Ovary (tissue), 10 donors: ENCODE measurements at places on chromosomes 11 and 22. TPM values are rescaled to one million over a fixed set of nuclear protein-coding genes. Genes with fewer than 3 reads are reported as not detected.

DNA sequence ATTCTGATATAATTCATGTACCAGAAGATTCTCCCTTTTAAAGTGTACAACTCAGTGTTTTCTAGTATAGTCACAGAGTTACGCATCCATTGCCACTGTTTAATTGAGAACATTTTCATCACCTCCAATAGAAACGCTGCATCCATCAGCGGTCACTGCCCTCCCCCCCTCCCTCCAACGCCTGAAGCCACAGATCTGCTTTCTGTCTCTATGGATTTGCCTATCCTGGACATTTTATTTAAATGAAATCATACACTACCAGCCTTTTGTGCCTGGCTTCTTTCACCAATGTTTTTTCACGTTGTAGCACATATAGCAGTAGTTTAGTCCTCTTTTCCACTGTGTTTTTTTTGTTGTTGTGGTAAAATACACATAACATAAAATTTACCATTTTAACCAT lies 22.8 kb downstream of the TCP11L1 start:
- no peak overlapping the region for H3K27ac ChIP-seq
- H3K4me3 ChIP-seq: no peak overlapping the region
- no peaks in the 10 kb centered on the region for H3K4me1 ChIP-seq
- no peaks in the 10 kb centered on the region for H3K27me3 ChIP-seq
- H3K36me3 ChIP-seq: no peaks in the 10 kb centered on the region
- DNase-seq: no peak

GRCh38 chr11:67613313-67613959 lies 6.7 kb downstream of the NDUFV1 start:
- no peak overlapping the region for H3K27ac ChIP-seq
- H3K36me3 ChIP-seq: no peaks in the 10 kb centered on the region
- no peaks in the 10 kb centered on the region for H3K27me3 ChIP-seq
- no peak overlapping the region for H3K4me3 ChIP-seq
- no peaks in the 10 kb centered on the region for H3K4me1 ChIP-seq

- no peak overlapping the region for H3K27ac ChIP-seq
- H3K4me1 ChIP-seq: no peaks in the 10 kb centered on the region
- no peak overlapping the region for H3K4me3 ChIP-seq
- no peaks in the 10 kb centered on the region for H3K27me3 ChIP-seq
- peak; percentile 47 for DNase-seq
- H3K36me3 ChIP-seq: no peaks in the 10 kb centered on the region
Observed at GRCh38 chr22:36659762-36660509, 43.6 kb downstream of the CACNG2 start.

Gene DDI1
- total RNA-seq: not detected

DNA sequence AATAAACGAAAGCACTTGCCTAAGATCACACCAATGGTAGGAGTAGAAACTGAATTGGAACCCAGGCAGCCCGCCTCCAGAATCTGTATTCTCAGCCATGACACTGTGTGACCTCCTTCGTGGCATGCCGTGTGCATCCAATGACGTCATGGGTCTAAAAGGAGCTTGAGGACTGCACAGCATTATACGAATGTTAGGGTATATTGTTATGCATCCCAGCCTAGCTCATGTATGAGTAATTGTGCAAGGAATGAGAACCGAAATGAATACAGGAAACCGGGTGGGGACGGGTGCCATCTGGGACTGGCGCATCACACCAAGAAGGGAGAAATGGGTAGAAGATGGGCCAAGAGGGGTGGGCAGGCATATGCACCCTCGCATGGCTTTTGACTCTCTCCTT lies 12.3 kb upstream of the IGSF9B start:
- H3K36me3 ChIP-seq: no peaks in the 10 kb centered on the region
- H3K27ac ChIP-seq: no peak overlapping the region
- DNase-seq: no peak
- H3K27me3 ChIP-seq: no peaks in the 10 kb centered on the region

Gene JAM3
- total RNA-seq: 35.4 TPM

DNA sequence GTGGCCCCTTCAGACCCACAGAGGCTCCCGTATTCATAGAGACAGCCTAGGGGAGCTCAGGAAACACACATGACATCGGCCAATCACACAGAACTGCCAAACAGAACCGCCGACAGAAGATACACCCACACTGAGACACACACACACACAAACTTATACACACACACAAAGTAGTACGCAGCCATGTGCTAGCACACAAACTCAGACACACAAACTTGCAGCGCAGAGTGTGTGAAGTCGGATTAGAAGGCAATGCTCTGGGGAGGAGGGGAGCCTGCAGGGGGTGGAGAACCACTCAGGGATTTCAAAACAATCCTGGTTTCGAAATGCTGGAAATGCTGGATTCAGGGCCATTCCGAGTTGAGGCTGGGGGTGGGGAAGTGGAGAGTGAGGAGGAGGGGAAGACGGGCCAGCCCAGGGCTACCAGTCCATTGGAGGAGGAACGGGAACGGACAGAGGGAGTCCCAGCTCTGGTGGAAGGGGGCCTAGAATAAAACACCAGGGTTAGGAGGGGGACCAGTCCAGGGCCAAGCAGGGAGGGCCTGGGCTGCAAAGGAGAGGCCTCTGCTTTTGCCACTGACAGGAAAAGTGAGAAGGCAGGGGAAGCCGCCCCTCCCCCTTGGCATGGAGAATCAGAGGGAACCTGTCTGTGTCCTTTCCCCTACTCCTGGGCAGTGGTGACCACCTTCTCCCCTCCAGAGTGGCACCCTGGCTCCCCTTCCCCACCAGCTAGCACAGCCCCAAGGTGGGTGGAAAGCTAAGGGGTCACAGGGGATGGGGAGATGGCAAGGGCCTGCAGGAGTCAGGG lies 4.4 kb downstream of the BCL9L start:
- H3K4me3 ChIP-seq: peak overlapping the region; percentile 99
- H3K27ac ChIP-seq: peak overlapping the region; percentile 79
- peak; percentile 80 for DNase-seq
- no peaks in the 10 kb centered on the region for H3K36me3 ChIP-seq
- H3K27me3 ChIP-seq: no peaks in the 10 kb centered on the region

Gene VSTM5
- 0.87 TPM for total RNA-seq
